ENCODE measurements at places on chromosomes 7 and 10.

DNA sequence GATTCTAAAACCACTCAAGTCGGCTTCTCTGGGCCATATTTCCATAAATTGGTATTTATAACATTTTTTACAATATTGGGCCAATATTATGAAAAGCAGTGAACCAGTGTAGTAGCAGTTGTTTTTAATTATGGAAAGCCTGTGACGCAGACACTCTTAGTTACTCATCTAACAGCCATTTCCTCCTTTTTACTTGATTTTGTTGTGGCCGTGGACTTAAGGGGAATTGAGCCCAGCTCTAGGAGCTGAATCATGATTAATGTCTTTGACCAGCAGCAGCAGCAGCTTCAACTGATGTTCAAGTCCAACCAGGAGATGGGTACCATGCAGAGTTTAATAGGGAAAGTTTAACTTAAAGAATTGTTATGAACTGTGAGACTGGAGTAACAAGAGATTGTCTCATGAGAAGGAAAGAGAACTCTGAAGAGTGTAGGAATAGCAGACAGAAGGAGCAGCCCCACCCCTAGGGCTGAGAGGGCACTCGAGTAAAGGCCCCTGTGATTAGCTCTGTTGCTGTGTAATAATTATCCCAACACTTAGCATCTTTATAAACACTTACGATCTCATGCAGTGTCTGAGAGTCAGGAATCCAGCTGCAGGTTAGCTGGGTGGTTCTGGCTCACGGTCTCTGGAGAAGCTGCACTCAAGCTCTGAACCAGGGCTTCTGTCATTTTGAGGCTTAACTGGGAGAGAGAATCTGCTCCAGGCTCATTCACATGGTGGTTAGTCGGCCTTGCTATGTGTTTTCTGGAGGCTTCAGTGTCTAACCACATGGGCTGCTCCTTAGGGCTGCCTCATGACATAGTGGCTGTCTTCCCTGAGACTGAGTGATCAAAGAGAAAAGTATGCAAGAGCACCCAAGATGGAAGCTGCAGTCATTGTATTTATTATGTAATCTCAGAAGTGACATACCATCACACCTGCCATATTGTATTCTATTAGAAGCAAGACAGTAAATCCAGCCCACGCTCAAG is 4.6 kb downstream of the LANCL2 start:
- no peak for DNase-seq

GRCh38 chr7:81187753-81188152 is 268.9 kb upstream of the SEMA3C start:
- DNase-seq: no peak

DNA sequence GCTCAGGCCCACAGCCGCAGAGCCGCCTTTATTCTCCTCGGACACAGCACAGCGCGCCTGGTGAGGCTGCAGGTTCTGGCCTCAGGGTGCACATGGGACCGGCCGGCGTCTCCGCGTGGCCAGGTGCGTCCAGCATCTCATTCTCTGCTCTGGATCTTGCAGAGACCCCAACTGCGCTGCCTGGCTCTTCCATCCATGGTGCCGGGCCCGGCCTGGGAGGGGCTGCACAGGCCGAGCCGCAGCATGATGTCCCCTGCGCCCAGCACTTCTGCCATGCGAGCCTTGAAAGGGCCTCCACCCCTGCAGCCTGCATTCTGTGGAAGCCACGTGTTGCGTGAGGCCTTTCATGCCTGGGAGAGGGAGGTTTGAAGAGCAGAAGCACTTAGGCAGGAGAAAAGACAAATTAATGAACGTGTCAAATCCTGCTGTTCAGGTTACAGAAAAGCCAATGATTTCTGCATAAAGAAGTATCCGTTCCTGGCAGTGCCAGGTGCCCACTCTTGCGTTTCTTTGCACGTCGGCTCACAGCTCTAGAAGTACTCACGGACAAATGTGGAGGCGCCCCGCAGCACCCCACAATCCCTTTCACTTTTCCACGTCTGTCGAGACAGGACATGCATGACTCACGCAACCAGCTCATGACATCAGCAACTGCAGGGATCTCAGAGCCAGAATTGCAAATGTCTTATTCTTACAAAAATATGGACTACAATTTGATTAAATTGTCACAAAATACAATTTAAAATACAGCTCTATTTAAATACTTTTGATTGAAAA is 571.4 kb downstream of the DNAJB6 start:
- DNase-seq: peak; percentile 15

DNA sequence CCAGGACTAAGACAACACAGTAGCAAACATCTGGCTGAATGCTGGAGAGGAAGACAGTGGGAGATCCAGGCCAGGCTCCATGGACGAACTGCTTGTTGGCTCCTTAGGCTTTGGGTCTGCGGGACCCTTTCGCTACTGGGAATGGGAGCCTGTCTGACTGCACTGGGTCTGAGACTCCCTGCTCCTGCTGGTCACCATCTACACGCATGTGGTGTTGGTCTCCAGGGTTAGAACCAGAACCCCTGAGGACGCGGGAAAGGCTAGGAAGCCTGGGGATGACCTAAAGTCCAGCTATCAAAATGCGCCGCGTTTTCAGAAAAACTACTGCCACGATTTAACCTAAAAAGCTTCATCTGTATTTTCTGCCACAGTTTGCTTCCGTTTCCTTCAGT is 817 bp upstream of the DNAJB6 start:
- peak; percentile 50 for DNase-seq

DNA sequence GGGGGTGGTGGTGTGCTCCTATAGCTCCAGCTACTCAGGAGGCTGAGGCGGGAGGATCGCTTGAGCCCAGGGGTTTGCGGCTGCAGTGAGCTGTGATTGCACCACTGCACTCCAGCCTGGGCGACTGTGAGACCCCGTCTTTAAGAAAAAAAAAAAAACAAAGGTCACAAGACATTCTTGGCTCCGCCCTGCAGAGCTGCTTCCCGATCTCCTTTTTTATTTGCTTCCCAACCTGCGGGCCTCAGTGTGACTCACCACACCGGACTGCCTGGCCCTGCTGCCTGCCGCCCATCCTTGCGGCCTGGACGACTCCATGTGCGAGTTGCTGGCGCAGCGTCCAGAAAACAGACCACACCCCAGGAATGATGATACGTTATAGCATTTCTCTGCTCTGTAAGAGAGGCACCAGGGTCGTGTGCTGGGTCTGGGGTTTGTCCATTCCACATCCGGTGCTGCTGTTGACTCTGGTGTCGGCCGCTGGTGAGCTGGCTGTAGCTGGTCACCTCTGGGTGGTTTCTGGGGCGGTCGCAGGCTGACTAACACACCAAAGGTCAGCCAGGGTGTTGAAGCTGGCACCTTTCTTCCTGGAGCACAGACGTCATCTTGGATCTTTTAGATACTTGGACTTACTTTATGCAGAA is 123.6 kb downstream of the TCF7L2 start:
- DNase-seq: peak; percentile 61

GRCh38 chr7:152572101-152572500 is 103.8 kb downstream of the XRCC2 start:
- no peak for DNase-seq

GRCh38 chr7:155724327-155725005 is 80.0 kb downstream of the RBM33 start:
- DNase-seq: no peak

- no peak for DNase-seq
Observed at GRCh38 chr10:133280391-133281059, 3.9 kb upstream of the ADAM8 start.

GRCh38 chr10:11831520-11831951 is 8.4 kb downstream of the PROSER2 start:
- DNase-seq: no peak

- no peak for DNase-seq
Observed at GRCh38 chr10:95464280-95464679, 96.9 kb downstream of the SORBS1 start.

- DNase-seq: no peak
Observed at GRCh38 chr7:84123965-84124547, 70.5 kb downstream of the SEMA3A start.

DNA sequence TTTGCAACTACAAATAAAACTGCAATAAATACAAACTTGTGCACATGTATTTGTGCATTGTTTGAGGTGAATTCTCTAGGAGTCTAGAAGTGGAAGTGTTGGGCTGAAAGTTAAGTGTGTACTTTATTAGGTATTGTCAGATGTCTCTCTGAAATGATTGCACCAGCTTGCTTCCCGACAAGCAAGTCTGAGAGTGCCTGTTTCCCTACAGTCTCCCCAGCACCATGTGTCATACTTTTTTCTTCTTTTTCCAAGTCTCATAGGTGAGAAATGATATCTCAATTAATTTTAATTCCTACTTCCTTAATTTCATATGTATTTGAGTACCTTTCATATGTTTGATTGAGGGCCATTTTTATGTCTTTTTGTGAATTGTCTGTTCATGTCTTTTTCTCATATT is 336.2 kb downstream of the PAXIP1 start:
- DNase-seq: no peak

- no peak for DNase-seq
Observed at GRCh38 chr7:35697414-35698175, 2.7 kb upstream of the HERPUD2 start.

DNA sequence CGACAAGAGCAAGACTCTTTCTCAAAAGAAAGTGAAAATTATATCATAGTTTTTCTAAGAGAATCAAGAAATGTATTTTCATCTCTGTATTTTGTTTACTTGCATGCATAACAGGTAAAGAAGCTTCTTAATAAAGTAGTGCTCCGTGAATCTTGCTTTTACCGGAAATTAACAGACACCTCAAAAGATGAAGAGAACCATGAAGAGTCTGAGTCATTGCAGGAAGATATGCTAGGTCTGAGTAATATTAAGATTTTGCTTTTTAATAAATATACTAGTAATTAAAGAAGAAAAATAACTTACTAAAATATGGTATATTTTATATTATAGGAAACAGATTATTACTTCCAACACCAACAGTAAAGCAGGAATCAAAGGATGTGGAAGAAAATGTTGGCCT is 39.5 kb upstream of the STOX1 start:
- no peak for DNase-seq

DNA sequence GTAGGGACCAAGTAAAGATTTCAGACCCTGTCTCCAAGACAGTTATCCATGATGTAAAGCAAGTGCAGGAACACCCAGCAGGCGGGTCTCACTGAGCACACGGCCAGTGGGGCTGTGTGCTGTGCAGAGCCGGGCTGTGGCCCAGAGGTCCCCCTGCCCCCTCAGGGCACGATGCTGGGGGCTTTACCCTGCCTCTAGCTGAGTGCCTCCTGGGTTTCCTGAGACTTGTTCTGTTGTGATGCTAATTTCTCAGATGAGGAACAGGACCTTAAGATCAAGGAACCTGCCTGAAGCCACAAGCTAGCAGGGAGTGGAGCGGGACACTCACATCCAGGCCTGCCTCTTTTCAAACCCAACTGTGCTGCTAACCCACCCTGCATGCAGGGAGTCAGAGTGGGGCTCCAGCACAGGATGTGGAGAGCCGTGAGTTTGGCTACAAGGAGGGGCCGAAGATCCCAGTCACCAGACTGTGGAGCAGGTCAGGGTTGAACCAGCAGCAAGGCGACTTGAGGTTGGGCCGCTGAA is 76.1 kb upstream of the LYZL2 start:
- no peak for DNase-seq

- no peak for DNase-seq
Observed at GRCh38 chr7:134946260-134946659, 40.0 kb upstream of the AGBL3 start.

- DNase-seq: no peak
Observed at GRCh38 chr10:133458710-133459453, 5.1 kb downstream of the SCART1 start.

GRCh38 chr10:96973809-96974747 is 142.0 kb downstream of the LCOR start:
- DNase-seq: no peak

DNA sequence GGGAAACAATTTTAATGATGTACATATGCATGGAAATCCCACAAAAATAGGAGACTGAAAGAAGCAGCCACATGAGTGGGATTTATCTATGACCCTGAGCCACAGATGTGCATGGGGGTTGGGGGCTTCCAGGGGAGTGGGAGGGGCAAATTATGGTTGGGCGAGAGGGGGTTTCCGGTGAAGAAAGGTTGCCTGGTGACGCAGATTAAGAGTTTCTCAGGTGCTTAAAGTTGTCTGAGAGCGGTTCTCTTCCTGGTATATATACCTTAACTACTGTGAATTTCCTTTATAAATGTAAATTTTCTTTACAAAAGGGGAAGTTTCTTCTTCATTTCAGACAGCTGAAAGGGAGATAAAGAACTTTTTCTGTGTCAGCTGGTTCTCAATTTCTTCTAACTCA is 273.6 kb upstream of the PITRM1 start:
- DNase-seq: no peak

DNA sequence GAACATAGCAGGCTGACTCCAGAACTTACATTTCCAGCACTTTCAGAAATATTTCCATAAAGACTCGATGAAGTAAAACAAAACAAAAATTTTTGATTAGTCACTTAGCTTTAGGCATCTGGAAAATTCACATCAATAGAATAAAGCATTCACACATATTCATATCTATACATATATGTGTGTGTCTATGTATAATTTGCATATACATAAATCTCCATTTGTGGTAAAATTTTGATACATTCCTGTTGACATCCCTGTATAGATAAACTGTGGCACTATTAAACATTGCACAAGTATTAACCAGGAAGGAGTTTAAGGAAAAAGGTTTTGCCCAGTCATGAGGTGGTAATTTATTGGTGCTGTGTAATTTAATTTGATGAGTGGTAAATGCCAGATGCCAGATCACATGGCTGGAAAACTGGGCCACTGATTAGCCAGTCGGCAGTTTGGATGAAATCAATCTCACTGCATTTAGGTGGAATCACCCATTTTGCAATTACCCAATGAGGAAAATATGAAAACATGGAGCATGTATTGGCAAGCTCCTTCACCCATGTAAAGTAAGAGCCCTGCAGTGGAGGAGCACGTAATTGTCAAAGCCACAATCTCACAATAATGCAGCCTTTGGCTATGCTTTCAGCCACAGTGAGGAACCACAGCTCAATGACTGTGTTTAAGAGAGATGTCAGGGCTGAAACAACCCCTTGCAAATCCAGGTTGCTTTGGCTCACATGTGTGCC is 294.6 kb downstream of the RNLS start:
- no peak for DNase-seq

DNA sequence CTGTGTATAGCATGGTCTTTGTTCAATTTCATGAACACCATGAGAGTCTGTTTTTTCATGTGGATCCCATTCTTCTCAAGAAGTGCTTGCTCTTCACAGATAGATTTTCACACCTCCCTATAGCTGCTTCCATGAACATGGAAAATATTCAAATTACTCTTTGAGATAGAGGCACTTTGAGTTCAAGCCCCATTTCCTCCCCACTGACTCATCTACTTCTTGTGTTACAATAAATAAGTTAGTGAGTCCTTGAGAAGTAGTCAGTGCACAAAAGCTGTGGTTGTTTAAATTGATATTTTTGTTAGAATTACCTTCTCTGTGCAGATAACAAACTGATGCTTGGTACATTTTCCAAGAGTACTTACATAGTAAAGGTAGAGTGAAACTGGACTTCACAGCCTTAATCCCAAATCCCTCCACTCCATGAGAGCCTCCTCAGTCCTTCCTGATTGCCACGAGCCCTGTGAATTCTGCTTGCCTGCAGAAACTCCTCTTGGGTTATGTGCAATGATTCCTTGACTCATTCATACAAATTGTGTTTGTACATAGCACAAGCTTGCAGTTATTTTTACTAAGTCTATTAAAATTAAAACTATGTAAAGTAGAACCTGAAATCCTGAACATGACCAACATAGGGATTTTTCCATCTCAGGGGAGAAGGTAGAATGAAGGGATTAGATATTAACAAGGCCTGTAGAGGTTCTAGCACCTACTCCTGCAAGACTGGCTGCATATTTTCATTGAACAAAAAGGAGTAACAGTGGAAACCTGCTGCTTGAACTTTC is 496.2 kb downstream of the TNS3 start:
- no peak for DNase-seq
